H1 (cell line): ENCODE measurements at places on chromosomes 12 and 14.

- no peak for DNase-seq
These were observed 524 bp upstream of the CDK4 start for GRCh38 chr12:57752668-57753000.

DNA sequence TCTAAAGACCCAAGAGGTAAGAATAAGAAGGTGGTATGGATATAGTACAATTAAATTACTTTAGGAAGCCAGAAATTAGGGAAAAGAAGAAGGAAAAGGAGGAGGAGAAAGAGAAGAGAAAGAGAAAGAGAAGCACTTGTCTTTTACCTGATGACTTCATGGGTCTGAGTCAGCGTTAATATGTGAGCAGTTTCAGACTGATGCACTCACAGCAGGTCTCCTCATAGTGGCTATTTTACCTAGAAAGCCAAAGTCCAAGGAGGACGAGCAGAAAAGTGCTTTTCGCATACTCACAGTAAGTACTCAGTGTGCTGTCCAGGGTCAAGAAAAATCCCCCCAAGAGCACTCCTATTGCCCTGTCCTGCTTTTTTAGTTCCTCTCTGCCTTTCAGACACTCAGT is 222.1 kb downstream of the C12orf42 start:
- no peak for DNase-seq

DNA sequence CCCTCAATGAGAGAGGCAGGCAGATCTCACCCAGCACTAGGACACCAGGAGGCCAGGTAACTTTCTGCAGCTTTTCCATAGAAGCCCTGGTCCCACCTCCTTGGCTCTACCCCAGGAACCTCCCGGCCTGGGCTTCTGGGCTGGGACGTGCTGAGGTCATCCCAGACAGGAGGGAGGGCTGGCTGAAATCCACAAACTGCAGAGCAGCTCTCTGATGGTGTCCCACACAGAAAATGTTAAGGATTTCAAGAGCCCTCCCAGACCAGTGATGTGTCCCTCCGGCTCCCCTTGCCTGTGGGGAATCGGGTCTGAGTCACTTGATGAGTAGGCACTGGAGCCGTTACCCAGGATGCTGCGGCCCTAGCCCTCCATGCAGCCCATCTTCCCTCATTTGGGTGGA is 124.1 kb downstream of the ESRRB start:
- DNase-seq = no peak

DNA sequence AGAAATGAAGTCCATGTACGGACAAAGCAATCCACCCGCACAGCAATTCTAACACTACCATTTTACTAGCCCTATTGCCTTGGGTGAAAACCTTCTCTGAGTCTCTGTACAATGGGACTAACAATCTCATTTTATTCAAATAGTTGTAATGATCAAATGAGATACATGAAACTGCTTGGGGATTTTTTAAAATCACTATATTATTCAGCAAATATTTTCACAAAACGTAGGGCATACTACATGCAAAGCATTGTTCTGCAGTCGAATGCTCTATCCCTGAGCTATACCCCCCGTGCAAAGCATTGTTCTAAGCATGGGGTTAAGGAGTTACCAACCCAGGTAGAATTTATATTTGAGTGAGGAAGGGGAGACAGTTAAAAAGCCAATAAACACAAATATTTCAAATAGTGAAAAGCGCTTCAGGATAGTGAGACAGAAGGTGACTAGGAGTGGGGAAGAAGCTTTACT is 554 bp upstream of the ATF7 start:
- DNase-seq = no peak

DNA sequence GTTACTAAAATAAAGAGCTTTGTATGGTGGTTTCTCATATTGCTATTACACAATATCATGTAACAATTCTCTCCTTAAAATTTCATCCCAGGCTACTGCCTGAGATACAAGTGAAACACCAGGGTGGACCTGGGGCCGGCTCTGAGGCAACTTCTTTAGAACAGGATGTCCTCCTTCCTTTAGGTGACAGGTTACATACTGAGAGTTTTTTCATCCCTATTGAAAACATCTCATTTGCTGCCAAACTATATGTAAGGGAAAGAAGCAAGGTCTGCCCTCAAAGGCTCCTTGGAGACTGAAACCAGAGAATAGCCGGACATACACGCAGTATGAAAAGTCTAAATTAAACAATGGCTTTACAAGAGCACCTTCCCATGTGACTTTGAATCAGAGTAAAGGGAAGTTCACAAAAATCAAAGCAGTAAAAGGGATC is 139.9 kb downstream of the DUSP6 start:
- DNase-seq = no peak

DNA sequence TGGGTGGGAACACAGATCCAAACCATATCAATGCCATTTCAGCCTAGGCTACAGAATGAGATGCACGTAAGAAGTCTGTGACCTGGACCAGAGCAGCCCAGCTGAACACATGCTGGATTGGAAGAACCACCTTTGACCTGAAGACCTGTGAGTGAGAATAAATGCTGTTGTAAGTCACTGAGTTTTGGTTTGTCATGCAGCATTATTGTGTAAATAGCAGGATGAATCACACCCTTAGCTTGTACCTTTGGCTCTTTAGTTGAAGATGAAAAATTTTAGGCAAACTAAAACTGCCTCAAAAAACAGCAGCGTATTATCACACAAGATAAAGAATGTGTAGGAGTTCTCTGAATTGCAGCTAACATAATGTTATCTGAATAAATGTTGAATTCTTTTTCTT is 199.4 kb upstream of the LRIG3 start:
- no peak for DNase-seq

GRCh38 chr14:74349757-74350156 is 1.5 kb downstream of the VRTN start:
- DNase-seq = no peak

DNA sequence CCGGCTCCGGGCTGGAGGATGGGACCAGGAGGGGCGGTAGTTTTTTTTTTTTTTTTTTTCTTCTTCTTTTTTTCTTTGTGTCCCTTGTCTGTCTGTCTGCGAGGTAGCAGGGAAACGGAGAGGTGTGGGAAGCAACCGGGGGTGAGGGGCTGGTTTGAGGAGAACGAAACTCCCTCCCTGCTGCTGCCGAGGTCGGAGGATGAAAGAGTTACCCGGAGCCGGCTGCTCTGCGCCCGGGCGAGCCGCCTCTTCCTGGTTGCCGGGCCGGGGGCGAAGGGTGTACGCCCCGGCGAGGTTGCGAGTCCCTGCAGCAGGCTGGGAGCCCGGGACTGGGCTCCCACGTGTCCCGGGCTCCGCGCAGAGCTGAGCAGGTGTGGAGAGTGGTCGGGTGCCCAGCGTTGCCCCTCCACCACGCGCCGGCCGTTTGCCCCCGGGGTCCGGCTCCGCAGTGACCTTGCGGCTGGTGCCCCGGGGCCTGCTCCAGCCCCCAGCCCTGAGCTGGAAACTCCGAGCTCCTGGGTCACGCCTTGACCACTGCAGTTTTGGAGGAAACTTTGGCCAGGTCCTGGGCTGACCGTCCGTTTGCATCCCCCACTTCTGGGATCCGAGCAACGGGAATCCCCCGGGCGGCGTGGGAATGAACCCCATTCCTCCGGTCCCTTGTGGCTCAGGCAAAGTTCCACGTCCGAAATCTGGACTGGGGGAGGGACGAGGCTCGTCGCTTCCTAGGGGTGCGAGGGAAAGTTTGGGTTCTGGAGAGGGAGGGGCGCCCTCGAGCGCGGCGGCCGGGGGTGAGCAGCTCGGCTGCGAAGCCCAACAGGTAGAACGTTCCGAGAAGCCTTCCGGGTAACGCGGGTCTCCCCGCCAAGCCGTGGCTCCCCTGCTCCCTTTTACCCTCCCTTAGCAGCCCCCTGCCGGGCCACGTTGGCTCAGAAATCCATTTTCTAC is 1.3 kb downstream of the CHST11 start:
- peak; percentile 66 for DNase-seq

DNA sequence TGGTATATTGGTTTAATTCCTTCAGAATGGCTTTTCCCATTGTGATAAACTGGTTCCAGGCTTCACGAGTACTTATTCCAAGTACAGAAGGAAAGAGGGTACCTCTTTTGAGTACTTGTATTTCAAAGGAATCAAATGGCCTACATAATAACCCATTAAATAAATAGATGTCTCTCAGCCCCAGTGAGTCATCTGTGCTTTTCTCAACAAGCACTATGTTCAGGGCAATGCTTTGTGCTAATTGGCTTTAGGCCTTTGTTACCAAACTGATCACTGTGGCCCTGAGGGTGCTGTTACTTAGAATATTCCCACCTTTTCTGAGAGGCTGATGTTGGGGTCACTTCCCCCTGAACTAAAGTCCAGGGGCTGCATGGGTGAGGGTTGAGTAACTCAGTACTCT is 107.1 kb downstream of the LRRK2 start:
- no peak for DNase-seq

GRCh38 chr12:3747976-3748619 is 4.8 kb downstream of the CRACR2A start:
- no peak for DNase-seq

GRCh38 chr12:58804749-58805148 is 115.6 kb downstream of the LRIG3 start:
- no peak for DNase-seq

GRCh38 chr14:70116278-70116677 is 72.5 kb downstream of the SLC8A3 start:
- no peak for DNase-seq

- DNase-seq = no peak
These were observed 350.6 kb downstream of the DPF3 start for GRCh38 chr14:72543341-72543740.

DNA sequence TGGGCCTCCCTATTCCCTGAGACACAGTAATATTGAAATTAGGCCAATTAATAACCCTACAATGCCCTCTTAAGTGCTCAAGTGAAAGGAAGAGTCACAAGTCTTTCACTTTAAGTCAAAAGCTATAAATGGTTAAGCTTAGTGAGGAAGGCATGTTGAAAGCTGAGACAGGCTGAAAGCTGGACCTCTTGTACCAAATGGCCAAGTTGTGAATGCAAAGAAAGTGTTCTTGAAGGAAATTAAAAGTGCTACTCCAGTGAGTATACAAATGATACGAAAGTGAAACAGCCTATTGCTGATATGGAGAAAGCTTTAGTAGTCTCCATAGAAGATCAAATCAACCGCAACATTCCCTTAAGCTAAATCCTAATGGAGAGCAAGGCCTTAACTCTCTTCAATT is 140.8 kb downstream of the PTCSC3 start:
- no peak for DNase-seq

- peak; percentile 56 for DNase-seq
These were observed at the start of gene MAP1LC3B2 for GRCh38 chr12:116559162-116559935. Gene MAP1LC3B2 (plus strand): TSS chr12:116559381. CDS start chr12:116575943, 16,562 bp downstream.

DNA sequence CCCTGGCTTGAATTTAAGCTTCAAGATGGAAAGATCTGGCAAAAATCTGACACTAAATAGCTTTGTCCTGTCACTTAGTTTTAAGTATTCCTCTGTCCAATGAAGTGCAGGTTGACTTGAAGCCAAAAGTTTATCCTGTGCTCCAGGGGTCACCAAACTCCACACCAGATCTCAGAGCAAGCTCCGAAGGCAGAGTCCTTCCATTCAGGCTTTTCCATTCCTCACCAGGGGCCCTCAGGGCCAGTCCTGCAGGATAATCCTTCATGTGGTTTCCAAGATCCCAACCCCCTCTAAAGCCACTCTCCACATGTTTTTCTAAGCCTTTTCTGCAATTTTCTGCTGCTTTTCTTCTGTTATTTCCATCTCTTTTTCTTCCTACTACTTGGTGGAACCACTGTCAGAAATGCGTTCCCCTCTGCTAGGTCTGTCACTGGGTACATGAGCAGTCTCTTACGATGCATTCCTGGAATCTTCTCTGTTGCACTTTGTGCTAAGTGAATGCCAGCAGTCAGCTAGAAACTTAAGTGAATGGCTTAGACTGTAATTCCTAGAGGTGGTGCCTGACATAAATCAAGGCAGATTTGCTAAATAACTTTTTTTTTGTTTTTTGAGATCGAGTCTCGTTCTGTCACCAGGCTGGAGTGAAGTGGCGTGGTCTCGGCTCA is 251.4 kb downstream of the MSRB3 start:
- DNase-seq = no peak

- DNase-seq = no peak
These were observed 667.2 kb downstream of the GALC start for GRCh38 chr14:87325741-87326140.

GRCh38 chr14:64561631-64562030 is 11.9 kb downstream of the PPP1R36 start:
- no peak for DNase-seq

DNA sequence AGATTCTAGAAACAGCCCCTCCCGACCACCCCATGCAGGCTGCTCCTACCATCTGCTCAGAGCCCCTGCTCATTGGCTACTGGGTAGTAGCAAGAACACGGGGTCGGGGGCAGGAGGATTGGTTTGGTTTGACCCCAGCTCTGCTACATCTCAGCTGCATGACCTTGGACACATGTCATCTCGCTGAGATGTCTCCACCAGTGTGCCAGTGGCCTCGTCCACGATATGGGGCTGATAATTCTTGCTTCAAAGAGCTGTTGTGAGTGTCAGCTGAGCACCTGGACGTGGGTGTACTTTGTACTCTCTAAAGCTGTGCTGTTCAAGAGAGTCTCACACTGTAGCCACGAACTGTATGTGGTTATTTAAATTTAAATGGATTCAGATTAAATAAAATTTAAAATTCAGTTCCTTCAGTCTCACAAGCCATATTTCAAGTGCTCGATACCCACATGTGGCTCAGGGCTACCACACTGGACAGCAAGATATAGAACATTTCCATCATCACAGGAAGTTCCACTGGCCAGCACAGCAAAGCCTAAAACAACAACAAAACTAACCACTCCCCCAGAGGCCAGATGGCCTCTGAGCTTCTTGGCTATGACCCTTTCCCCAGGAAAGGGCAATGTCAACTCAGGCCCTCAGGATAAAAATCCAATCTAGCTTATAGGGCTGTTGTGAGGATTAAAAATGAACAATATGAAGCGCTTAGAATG is 18.6 kb downstream of the LTBP2 start:
- DNase-seq = no peak

DNA sequence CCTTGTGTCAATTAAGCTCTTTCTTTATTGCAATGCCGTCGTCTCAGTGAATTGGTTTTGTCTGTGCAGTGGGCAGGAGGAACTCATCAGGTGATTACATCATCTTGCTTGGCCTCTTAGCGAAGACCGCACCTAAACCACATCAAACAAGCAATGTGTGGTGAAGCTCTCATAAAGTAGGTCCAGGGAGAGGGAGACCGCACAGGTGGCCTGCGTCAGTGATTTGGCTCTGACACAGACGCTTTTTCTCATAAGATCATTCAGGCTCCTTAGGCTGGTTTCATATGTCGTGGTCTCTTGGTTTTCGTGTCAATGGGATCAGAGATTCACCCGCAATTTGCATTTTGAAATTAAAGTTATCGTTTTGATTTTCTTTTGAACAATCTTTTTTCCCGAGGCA is 6.7 kb upstream of the TESC start:
- DNase-seq = no peak
